ENCODE measurements at places on chromosomes 16 and 17.

DNA sequence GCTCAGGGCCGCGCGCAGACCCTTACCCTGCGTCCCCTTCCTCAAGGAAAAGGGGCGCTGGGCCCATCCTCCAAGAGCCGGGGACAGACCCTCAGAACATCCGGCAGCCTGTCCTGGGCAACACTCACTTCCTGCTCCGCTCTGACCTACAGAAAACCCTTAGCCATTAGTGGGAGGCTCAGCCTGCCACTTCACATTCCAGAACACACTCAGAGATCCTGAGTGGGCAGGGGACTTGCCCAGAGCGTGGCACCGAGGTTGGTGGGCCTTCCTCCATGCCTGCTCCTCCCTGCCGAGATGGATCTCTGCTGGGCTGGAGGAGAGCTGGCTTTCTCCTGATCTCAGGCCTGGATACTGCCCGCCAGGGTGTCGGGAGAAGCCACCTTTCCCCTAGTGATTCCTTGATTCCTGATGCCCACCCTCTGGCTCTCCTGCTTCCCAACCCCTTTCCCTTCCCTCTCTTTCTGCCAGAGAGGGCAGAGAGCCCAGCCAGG, 1.5 kb downstream of the SCARF1 start:
- no peak for DNase-seq

DNA sequence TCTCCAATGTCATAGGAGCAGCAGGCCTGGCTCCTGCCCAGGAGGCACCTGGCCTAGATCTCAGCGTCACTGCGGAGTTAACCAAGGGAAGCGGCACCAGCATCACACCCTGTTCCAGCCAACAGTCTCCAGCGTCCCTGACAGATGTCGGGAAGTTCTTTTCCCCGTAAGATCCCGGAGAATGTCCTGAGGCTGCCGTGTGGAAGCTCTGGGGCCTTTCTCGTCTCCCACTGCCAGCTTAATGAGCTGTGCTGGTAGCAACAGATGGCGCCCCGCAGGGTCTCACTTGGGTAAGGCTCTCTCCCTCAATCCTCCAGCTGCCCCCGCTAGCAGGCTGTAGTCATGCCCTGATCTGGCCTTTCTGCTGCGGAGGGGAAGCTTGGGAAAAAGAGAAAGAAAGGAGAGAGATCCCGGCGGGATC, 57.5 kb downstream of the MARCHF10 start:
- DNase-seq = no peak

GRCh38 chr17:62058611-62059010, 6.5 kb downstream of the MED13 start:
- DNase-seq = no peak

GRCh38 chr17:69773081-69773480, 301.9 kb upstream of the KCNJ16 start:
- no peak for DNase-seq

DNA sequence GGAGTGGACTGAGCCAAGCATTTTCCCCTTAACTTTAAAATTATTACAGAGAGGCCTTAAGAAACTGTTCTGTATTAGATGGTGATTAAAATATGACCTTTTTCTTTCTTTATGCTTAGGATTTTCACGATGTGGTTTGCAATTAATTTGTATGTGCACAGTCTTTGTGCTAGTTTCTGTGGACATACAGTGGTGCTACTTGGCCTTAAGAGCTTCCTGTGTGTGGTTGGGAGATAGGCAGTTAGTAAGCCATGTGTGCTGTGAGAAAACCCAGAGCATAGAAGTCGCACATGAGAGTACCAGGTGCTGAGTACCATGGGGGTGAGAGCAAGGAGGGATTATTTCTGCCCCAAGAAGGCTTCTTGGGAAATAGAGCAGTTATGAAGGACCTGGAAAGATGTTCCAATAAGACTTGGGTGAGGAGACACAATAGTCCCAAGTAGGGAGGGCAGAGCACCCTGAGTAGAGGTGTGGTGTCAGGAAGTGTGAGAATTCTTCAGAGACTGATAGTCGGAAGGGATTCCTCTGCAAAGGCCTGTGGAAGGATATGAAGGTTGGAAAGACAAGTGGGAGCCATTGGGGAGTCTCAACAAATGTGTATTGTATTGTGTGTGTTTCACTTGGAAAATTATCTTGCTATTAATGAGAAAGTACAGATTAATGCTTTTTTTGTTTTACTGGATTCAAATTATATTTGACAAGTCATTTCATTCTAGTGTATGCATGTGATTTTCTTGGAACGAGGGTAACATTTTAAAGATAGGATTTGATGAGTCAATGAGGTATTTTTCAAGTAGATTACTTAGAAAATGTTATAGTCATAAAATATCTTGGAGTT, 239.9 kb downstream of the PRKCA start:
- no peak for DNase-seq

- no peak for DNase-seq
Observed at GRCh38 chr16:28501258-28502232, 5.1 kb downstream of the IL27 start.

DNA sequence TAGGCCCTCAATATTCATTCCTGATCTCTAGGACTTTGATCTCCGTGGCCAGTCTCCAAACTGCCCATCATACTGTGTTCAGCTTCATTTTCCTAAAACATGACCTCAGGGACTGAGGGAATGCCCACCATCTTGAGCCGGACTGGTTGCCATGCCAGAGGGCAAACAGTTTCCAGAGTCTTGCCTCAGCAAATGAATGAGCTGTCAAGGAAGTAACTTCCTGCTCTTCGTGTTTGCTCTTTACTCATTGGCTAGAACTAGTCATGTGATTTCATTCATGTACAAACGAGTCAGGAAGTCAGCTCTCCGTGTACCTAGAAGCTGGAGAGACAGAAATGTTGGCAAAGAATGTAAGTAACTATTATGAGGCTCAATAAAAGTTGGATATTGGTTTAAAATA, 50.2 kb downstream of the ANKFN1 start:
- DNase-seq = no peak

DNA sequence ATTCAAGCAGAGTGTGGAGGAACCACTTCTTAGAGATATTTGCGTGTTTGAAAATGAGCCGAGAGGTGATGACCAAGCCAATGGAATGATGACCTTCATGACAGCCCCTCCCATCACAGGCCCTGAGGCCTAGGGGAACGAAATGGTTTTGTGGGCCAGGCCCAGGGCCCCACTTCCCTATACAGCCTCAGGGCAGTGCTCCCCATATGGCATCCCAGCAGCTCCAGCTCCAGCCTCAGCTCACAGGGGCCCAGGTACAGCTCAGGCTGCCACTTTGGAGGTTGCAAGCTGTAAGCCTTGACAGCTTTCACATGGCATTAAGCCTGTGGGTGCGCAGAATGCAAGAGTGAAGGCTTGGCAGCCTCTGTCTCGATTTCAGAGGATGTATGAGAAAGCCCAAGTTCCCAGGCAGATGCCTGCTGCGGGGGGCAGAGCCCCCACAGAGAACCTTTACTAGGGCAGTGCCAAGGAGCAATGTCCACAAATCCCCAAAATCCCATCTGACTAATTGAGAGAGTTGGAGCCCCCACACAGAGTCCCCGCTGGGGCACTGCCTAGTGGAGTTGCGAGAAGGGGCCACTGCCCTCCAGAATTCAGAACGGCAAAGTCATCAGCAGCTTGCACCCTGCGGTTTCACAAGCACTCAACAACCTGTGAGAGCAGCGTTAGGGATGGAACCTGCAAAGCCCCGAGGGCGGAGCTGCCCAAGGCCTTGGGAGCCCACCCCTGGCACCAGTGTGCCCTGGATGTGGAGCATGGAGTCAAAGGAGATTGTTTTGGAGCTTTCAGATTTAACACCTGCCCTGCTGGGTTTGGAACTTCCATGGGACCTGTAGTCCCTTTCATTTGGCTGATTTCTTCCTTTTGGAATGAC, 21.2 kb downstream of the CHMP6 start:
- DNase-seq = no peak

- no peak for DNase-seq
Observed at GRCh38 chr16:75102595-75102994, 14.0 kb downstream of the LDHD start.

DNA sequence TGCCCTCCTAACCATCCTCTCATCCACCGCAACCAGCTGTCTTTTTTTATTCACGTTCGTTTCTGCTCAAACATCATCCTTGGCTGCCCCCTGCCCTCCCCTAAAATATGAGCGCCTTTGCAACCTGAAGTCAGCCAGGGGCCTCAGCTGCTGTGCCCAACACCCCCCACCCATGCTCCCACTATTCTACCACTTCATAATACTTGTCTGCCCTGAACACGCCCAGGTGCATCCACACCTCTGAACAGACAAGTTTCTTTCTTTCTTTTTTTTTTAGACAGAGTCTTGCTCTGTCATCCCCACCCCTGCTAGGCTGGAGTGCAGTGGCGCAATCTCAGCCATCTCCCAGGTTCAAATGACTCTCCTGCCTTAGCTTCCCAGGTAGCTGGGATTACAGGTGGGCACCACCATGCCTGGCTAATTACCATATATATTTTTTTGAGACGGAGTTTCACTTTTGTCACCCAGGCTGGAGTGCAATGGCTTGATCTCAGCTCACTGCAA, 26.9 kb downstream of the CEP295NL start:
- DNase-seq = no peak

DNA sequence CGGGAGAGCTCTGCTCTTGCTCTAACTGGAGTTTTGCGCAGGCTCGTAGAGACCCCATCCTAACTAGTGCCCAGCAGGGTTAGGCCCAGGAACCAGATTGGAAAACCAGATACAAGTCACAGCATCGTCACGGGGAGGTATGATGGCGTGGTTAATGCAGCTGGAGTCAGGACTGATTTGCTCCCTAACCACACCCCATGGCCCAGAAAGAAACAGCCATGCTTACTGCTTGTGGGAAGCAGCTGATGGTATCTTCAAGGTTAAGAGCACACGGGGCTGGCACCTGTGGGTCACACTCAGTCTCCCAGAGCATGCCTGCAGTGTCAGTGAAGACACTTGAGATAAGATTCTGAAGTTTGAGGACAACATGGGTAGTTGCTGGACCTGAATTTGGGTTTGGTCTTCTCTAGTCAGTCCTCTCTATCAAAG, 60.2 kb downstream of the WIPI1 start:
- DNase-seq = no peak

GRCh38 chr16:5875416-5875815, 777.8 kb upstream of the EEF2KMT start:
- no peak for DNase-seq

DNA sequence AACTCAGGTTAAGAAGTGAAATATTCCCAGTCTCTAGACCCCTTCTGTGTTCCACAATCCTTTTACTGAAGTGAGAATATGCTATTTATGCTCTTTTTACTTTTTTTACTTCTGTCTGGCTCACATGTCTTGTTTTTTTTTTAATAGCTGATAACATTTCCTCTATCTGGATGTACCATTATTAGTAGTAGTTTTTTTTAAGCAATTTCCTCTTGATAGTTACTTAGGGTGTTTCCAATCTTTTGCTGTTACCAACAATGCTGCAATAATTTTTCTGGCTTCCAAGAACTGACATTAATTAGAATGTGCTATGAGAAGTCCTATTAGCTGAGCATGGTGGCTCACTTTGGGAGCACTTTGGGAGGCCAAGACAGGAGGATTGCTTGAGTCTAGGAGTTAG, 32.0 kb downstream of the KSR1 start:
- no peak for DNase-seq

DNA sequence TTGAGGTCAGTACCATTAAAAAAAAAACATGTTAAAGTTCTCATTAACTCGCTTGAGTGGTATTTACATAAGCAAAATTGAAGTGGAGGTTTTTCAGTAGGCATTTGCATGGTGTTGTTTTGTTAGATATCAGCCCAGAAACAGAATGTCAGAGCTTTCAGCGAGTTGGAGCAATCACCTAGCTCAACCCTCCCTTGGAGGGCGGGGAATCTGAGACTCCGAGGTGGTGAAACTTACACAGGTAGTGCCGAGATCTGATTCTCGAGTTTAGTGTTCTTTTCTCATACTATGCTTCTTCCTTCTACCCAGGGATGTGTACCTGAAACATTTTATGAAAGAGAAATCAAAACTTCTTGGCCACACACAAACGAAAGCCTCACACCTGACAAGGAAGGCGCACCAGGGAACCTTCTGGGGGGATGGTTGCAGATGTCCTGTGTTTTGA, 6.6 kb downstream of the SEC14L1 start:
- no peak for DNase-seq

GRCh38 chr16:53822936-53823529, 119.1 kb downstream of the FTO start:
- DNase-seq = no peak

GRCh38 chr17:39538866-39539265, 68.9 kb downstream of the NEUROD2 start:
- DNase-seq = no peak

DNA sequence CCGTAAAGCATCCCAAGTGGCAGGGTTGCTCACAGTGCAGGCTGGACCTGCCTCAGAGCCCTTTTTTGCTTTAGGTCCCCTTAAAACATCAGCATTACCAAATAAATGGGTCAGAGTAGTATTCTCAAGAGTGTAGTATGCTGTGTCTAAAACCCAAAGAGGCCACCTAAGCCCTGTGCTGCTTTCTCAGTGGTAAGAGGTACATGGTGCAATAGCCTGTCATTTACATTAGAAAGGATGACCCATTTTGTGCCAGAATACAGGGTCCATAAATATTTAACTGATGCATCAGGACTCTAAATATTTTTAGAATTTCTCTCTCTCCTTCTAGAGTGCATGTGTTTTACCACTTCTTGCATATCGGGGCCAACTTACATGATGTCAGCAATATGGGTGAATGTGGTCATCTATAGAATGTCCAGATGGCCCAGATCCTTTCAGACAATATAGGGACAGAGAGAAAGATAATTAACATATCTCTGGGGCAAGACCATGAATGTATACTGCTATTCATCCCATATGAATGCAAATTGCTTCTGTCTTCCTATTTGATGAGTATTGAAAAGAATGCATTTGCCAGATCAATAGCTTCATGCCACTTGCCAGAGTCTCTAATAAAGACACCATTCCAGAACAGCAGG, 329.2 kb downstream of the PMP22 start:
- DNase-seq = no peak

DNA sequence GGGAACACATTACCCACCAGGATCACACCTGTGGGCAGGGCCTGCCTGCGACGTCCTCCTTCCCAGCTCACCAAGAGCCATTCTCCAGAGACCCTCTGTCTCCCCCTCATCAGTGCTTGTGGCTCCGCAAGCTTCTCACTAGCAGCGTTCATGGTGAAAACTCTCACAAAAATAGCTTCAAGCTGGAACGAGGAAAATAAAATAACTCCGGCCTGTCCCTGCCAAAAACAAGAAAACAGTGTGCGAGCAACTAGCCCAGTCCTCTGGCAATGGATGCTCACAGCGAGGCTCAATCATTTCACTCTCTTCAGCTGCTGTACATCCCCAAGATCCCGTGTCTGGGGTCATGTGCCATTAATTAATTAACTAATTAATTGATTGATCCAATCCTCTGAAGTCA, 18.0 kb downstream of the SPACA3 start:
- no peak for DNase-seq

- DNase-seq = no peak
Observed at GRCh38 chr17:55729484-55729883, 6.8 kb upstream of the TMEM100 start.

DNA sequence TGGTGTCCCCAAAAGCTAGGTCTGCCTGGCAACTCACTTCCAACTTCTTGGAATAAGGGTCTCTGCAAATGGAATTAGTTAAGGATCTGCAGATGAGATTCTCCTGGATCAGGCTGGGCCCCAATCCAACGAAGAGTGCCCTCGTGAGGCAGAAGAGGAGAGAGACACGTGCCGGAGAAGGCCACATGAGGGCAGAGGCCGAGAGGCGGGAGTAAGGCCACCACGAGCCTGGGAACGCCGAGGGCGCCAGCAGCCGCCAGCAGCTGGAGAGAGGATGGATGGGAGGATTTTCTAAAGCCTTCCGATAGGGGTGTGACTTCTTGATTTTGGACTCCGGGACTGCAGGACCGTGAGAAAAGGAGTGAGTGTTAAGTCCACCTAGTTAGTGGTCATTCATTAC, 76.3 kb downstream of the JPH3 start:
- DNase-seq = no peak

GRCh38 chr16:15707332-15707731, 57.3 kb downstream of the NDE1 start:
- no peak for DNase-seq
